Large intestine (tissue), 12 donors: ENCODE measurements at places on chromosomes 1 and 21.

DNA sequence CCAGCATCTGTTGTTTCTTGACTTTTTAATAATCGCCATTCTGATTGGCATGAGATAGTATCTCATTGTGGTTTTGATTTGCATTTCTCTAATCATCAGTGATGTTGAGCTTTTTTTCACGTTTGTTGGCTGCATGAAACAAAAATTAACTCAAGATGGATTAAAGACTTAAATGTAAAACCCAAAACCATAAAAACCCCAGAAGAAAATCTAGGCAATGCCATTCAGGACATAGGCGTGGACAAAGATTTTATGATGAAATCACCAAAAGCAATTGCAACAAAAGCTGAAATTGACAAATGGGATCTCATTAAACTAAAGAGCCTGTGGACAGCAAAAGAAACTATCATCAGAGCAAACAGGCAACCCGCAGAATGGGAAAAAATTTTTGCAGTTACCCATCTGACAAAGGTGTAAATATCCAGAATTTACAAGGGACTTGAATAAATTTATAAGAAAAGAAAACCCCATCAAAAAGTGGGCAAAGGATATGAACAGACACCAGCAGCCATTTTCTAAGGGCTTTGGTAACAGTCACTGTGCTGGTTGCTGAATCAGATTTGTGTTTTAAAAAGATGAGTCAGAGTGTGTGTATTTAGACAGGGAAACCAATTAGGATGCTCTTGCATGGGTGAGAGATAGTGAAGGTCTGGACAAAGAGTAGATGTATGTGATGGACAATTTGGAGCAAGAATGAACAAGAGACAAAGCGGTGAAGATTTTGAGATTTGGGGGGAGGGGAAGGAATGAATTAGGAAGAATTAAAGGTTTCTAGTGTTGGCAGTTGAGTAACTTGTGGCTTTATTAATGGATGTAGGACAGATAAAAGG lies 110.7 kb downstream of the RYR2 start:
- no peak for DNase-seq

GRCh38 chr1:71228742-71229365 lies 148.0 kb upstream of the ZRANB2 start:
- DNase-seq: no peak

DNA sequence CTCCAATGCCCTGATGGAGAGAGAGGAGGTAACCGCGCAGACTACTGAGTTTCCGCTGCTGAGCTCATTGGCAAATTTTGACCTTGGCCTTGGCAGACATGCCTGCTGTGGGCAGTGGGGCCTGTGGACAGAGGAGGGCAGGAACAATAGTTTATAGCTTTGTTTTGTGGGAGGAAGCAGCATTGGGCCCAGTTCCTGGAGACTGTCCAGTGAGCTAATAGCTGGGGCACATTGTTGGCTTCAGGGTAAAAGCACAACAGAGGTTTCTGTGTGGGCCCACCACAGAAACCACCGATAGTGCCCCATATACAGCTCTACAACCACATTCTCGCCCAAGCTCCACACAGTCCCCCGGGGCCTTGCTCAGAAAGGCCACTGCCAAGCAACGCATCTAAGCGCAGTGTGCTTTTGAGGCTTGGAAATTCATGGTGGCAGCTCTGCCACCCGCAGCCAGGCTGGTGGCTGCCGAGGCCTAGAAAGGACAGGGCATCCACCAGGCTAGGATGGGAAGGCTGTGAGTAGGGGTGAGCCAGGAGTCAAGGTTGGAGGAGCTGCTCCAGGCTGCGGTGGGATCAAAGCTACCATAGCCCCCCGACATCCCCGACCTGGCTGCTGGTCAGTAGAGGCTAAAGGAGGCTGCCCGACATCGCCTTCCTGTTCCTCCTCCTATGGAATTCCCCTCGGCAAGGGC lies 43.2 kb downstream of the NEK2 start:
- no peak for DNase-seq

- no peak for DNase-seq
These were observed 164.4 kb downstream of the DYRK1A start for GRCh38 chr21:37530901-37531351.

DNA sequence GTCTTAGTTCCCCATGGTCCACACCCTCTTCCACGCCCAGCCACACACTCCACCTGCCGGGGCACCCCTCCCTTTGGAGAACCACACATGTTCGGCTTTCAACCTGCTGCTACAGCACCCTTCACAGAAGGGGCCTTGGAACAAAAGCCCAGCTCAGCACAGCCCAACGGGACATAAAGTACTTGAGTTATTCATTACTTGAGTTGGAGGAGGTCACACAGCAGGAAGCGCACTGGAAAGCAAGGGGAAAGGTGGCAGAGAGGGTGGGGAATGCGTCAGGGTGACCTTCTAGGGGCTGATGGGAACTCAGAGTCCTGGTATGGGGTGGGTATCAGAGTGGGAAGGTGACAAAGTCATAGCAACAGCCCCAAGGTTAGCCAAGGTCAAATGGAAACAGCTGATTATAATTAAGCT lies 3.0 kb upstream of the ATP1B1 start:
- peak; percentile 93 for DNase-seq

- no peak for DNase-seq
These were observed 78.0 kb downstream of the WDR64 start for GRCh38 chr1:241730031-241730430.

DNA sequence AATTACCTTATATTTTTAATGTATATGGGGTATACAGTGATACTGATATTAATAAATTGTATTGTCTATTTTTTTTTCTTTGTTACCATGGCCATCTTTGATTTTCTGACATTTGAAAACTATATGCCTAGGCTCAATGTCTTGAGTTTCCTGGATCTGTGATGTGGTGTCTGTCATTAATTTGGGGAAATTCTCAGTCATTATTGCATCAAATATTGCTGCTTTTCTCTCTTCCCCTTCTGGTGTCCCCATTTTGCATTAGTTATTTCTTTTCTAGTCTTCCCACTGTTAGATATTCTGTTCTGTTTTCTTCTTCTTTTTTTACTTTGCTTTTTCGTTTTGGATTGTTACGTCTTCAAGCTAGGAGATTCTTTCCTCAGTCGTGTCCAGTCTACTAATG lies 33.8 kb downstream of the ZBTB40 start:
- DNase-seq: no peak

DNA sequence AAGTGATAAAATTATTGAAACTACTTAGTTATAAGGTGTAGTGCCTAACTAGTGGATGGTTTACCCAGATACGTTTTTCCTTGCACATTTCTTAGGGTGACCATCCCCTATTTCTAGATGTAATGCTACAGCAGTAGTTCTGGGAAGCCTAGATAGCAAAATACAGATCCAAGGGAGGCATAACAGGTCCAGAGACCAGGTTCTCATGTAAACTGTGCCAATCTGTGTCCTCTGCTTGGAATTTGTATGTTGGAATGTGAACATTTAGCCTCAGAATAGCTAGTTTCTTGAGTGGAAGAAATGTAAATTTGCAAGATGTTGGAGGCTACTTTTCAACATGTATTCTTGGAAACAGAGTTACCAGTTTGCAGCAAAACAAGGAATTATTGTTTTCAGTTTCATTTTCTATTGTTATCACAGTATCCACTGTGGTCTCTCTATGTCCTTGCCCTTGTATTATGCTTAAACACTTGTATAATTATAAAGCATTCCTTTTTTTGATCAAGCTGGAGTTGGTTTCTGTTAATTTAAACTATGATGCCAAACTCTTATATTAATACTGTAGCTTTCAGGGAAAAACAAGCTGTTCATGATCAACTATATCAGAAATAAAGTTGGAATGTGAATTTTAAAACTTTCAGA lies 102.0 kb upstream of the BRINP3 start:
- peak; percentile 54 for DNase-seq

- no peak for DNase-seq
These were observed 4.8 kb downstream of the CCDC24 start for GRCh38 chr1:43995984-43996732.

DNA sequence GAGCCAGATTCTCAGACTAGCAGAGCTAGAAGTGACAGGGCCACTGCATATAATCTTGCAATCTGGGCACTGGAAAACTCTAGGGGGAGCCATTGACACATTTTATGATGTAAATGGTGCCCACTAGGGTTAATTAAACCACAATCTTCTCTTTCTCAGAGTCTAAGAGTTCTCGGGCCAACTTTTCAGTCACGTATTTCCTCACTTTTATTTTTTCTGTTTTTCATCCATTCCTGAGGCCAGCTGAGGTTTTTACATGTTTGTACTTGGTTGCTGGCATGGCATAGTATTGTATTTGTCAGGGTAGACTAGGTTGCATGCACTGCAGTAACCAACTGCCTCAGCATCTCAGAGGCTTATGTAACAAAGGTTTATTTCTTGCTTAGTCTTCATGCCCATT lies 138.2 kb downstream of the ZNF326 start:
- DNase-seq: no peak
